Uterus (tissue), 4 donors: ENCODE measurements at places on chromosomes 1 and 21. TPM values are rescaled to one million over a fixed set of nuclear protein-coding genes. Genes with fewer than 3 reads are reported as not detected.
A peak's percentile ranks its signal among the peaks of the same experiment; 100 is the strongest.

DNA sequence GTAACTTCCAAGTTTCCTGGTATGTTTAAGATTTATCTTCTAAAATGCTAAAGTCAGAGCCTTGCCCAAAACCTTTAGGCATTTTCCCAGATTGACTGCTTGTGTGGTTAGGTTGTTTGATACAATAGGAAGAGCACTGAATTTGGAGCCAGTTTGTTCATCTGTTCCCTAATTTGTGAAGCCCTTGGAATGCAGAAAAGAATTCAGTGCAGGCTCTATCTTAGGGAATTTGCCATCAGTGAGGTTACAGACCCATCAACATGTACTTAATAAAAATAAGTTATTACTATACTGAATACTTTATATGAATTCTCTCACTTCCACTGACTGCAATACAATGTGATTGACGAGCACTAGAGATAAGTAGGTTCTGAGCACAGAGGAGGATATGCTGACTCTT is 120.2 kb downstream of the PIK3R3 start:
- no peaks in the 10 kb centered on the region for H3K4me1 ChIP-seq
- H3K27ac ChIP-seq = no peak overlapping the region
- H3K27me3 ChIP-seq = no peaks in the 10 kb centered on the region
- H3K36me3 ChIP-seq = no peaks in the 10 kb centered on the region
- no peak overlapping the region for H3K4me3 ChIP-seq
- DNase-seq = no peak

DNA sequence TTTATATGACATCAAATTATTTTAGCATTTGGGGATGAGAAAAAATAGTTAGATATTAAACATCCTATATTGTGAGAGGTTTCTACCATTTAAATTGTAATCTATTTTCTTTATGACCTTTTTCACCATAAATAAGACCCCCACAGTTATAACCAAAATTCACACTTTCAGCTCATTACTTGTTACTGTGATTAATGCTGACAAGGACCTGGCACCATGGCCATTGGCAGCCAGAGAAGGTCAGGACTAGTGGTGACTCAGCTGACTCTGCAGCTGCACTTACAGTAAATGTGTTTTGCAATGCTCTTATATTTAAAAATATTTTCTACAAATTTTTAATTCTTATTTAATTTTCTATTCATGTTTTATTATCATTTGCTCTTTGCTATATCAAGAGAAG is 133.3 kb upstream of the C1orf105 start:
- no peaks in the 10 kb centered on the region for H3K4me1 ChIP-seq
- no peaks in the 10 kb centered on the region for H3K27me3 ChIP-seq
- no peak overlapping the region for H3K4me3 ChIP-seq
- H3K36me3 ChIP-seq = no peaks in the 10 kb centered on the region
- peak; percentile 63 for DNase-seq
- H3K27ac ChIP-seq = peak overlapping the region; percentile 52

VSIG8 gene
- total RNA-seq = not detected

- H3K36me3 ChIP-seq = no peaks in the 10 kb centered on the region
- H3K27me3 ChIP-seq = no peaks in the 10 kb centered on the region
- no peak overlapping the region for H3K4me3 ChIP-seq
- no peak for DNase-seq
- H3K4me1 ChIP-seq = no peaks in the 10 kb centered on the region
Measured at GRCh38 chr1:28865997-28866650, 48.2 kb upstream of the EPB41 start.

- no peak overlapping the region for H3K4me3 ChIP-seq
- no peak overlapping the region for H3K27ac ChIP-seq
- H3K27me3 ChIP-seq = no peaks in the 10 kb centered on the region
- no peaks in the 10 kb centered on the region for H3K4me1 ChIP-seq
Measured at GRCh38 chr1:6491966-6492365, 499 bp upstream of the PLEKHG5 start.

DNA sequence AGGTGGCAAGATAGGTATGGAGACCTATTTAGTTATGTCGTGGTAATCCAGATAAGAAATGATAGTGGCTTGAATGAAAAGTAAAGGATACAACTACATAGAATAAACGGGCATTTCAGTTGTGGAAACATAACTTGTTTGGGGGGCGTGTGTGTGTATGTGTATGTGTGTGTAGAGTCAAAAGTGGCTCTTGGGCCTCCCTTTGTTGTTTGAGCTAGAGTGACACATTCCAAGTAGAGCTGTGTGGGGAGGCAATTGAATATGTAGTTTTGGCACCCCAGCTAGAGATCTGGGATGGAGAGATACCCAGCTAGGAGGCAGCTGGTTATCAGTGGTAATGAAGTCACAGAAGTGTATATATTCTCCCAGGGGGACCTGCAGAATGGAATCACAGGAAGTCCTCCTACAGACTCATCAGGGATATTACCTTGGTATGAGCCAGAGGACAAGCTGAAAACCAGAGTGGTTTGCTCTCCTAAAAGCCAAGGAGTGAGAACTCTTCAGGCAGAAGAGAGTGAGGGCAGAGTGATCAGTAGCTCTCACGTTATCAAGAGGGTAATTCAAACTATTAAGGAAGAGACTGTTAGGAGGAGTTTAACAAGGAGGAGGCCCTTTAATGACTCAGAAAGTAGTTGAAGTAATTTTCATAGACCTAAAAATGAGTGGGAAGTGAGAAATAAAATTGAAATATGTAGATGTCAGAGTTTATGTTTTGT is 5.1 kb downstream of the CR1L start:
- H3K36me3 ChIP-seq = no peaks in the 10 kb centered on the region
- no peak for DNase-seq
- H3K4me1 ChIP-seq = no peaks in the 10 kb centered on the region
- no peak overlapping the region for H3K4me3 ChIP-seq
- H3K27me3 ChIP-seq = no peaks in the 10 kb centered on the region
- no peak overlapping the region for H3K27ac ChIP-seq
